ENCODE measurements at places on chromosomes 7 and 10. TPM values are rescaled to one million over a fixed set of nuclear protein-coding genes. Genes with fewer than 3 reads are reported as not detected.

- DNase-seq, result no peak
Observed at GRCh38 chr7:127648986-127649385, 3.0 kb upstream of the SND1 start.

AP4M1 gene
- total RNA-seq, result 22.6 TPM

DNA sequence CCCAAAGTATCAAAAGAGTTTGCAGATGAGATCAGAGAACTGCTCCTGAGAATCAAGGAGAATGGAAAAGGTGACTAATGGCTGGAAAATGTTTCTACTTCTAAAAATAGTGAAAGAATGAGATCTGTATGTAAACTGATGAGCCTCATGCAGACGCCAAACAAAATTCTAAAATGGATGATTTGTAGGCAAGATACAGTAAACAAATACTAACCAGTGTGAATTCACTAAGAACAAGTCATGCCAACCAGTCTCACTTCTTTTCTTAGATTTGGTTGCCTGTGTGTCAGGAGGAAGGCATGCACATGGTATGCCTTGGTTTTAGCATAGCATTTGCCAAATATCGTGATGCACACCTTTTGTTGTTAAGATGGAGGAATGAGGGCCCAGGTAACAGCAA lies 94.9 kb upstream of the PIK3CG start:
- no peak for DNase-seq

SLC26A3 gene
- not detected for total RNA-seq

- no peak for DNase-seq
Observed at GRCh38 chr7:70131817-70132216, 533.5 kb downstream of the AUTS2 start.

Measured in neural crest cell (in vitro differentiated cells).